ENCODE measurements at places on chromosomes 16 and 17. TPM values are rescaled to one million over a fixed set of nuclear protein-coding genes. Genes with fewer than 3 reads are reported as not detected.

CMTM2 gene
- total RNA-seq, result not detected

KRT20 gene
- not detected for total RNA-seq

- no peak for DNase-seq
These were observed 6.8 kb downstream of the SCARF1 start for GRCh38 chr17:1638624-1639300.

DNA sequence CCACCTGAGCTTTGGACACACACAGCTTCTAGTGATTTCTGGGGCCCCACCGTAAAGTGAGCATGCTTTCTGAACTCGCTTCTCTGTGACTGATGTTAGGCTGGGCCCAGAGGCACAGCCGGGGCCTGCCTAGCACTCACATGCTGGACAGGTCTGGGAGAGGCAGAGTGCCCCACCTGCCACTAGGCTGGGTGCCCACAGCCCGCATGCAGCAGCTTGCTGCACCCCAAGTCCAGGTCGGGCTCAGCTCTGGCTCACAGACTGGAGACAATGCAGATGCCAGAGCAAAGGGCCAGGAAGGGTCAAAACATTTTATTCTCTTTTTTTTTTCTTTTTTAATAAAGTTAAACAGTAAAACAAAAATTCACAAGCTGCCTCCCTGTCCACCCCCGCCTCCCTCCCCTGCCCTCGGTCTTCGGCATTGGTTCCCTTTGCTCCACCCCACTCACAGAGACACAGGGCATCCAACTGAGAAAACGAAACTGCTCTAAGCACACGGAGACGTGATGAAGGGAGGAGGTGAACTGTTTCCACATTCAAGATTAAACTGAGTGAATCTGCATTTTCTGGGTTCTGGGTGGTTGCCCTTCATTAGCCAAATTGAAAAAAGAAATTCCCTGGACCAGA, 9.7 kb downstream of the CNP start:
- DNase-seq, result no peak

DNA sequence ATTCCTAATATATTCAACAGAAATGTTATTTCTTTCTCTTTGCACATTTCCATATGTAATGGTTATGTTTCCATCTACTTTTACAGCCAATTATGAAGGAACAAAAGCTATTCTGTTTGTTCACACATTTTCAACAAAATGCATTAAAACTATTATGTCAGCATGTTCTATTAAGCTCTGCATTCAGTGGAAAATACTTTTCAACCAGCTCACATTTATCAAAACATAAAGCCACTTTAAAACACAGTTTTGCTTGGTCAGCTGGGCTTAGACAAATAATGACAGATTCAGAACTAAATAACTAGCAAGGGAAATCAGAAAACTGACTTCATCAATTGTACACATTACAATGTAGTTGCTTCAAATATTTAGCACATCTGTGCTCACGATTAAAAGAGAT, 6.9 kb downstream of the SALL1 start:
- DNase-seq, result no peak

DNA sequence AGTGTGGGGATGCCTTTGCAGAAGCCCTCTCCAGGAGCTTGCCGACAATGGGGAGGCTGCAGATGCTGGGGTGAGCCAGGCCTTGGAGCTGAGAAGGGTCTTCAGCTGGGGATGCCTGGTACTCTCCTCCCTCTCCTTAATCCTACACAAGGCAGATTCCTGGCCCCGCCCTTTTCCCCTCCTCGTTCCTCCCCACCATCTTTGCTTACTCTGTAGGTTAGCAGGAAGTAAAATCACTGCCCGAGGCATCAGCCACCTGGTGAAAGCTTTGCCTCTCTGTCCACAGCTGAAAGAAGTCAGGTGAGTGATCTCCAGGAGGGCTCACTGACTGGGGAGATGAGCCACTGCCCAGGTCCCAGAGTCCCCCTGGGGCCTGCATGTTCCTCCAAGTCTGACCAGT, 38.7 kb downstream of the NLRC5 start:
- DNase-seq, result no peak

KRT27 gene
- not detected for total RNA-seq

DNA sequence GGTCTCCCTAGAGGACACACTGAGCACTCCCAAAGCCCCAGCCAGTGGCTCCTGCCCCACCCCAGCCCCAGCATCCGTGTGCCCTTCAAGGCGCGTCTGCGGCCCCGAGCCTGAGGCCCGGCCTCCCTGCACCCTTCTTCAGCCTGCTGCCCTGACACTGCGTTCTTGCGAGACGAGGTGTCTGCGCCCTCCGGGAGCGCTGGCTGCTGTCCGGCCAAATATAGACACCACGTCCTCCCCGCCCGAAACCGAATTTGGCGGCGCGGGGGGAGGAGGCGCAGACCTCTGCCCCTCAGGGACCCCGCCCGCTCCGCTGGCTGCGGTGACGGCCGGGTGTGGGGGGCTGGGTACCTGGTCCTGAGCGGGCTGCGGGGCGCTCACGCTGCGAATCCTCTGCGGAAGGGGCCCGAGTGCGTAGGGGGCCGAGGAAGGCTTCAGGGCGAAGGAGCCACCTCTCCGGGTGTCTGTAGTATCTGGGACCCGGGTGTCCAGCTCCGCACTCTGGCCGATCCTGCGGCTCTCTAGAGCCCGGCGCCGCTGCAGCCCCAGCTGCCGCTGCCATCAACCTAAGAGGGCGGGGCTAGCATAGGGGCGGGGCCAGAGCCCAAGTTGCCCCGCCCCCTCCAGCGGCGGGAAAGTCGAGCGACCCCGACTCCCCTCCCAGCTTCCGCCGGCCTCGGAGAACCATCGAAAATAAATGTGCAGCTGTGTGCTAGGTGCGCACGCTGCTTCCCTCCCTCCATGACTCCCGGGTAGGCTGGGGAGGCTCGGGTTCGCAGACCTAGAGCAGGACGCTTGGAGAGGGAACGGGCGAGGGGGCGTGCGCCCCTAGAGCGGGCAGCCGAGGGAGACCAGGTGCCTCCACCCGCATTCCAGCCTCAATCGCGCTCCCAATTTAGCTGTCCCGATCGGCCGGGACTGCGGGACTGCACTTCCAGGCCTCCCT, at the start of gene CORO6:
Gene CORO6, minus strand, starts transcription at position 576 of the 946 bp plus-strand sequence. CDS start 1,491 bp downstream, outside the sequence.
- peak; percentile 84 for DNase-seq

NOG gene
- not detected for total RNA-seq

RNF135 gene
- total RNA-seq, result 4.1 TPM

GRCh38 chr16:85250147-85250463, 137.8 kb upstream of the CIBAR2 start:
- DNase-seq, result no peak

GRCh38 chr16:87050142-87050541, 267.1 kb downstream of the C16orf95 start:
- no peak for DNase-seq

ACSM2A gene
- not detected for total RNA-seq

DNA sequence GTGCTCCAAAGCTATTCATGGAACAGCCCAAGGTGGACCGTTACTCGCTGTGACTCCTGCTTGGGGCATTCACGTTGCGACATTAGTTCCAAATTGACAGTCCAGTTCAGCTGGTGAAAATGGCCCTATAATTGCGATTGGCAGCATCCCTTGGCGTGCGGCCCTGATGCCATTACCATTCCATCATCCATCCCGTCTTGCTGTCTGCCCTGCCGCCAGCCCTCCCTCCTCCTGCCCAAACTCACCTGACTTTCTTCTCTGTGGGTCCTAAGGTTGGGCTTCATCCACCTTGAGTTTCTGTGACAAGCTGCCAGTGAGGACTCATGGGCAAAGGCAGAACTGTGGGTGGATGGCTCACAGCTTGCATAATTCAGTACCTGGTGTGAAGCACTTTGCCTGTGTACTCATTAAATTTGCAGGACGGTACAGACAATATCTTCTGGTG, 104.6 kb downstream of the RPTOR start:
- no peak for DNase-seq

DNA sequence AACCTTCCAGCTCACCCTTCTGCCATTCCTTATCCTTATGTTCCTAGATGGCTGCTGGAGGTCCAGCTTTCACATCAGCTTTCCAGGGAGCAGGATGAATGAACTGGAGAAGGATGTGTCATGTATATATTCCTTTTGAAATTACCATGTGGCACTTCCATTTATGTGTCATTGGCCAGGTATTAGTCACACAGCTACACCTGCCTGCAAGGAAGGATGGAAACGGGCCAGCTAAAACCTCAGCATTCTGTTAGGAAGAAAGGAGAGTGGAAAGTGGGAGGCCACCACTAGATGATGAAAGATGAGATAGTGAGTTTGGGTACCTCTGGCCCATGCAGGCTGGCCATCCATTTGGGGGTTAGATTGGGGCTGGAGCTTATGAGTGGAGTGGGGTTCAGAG, 67.5 kb downstream of the KSR1 start:
- no peak for DNase-seq

DNA sequence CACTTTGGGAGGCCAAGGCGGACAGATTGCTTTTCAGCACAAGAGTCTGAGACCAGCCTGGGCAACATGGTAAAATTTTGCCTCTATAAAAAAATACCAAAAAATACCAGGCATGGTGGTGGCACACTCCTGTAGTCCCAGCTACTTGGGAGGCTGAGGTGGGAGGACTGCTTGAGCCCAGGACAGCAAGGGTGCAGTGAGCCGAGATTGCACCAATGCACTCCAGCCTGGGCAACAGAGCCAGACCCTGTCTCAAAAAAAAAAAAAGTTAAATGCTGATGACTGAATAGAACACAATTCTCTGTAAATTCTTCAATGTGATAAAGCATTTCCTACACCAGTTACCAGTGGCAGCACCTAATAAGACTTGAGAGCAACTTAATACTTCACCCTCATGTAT, 65.7 kb downstream of the KANSL1 start:
- no peak for DNase-seq

GRCh38 chr16:31134625-31135534, 647 bp downstream of the PRSS8 start:
- DNase-seq, result no peak

- DNase-seq, result no peak
These were observed 59.1 kb downstream of the PRMT7 start for GRCh38 chr16:68369697-68370580.

DNA sequence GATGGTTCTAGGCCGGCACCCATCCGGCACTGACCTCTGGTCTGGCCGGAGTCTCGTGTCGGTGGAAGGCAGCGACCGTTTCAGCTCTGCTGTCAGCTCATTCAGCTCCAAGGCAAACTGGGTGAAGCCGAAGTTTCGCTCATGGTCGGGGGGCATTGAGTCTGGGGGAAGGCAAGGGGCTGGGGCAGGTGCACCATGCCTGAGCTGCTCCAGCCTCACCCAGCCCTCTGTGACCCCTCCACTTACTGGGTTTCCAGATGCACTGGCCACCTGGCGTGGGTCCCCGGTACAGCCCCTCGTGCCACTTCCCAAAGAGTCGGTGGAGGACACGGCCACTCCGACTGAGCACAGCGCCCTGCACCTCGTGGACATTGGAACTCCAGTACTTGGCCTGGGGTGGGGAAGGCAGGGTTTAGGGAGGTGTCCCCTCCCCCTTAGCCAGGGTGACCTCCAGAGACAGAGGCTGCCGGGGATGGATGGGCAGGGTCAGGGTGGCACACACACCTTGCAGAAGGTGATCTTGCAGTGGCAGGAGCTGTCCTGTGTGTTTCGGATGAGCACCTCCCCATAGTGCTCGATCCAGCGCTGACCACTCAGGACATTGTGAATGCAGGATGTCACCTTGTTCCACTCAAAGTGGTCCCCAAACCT, 12.6 kb downstream of the OSBPL7 start:
- no peak for DNase-seq

DNA sequence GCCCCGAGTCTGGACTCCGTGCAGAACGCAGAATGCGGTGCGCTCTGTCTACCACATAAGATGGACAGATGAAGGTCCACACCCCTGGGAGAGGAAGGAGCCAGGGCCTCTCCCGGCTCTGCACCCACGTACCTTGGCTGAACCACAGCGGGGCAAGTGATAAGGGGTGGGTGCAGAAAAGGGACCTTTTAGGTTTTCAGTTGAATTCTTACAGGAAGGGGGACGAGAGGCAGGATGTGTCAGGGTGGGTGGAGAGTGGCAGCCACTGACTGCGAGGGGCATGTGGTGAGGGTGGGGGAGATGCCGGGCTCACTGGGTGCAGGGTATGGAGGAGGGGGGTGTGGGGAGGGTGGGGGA, 372 bp downstream of the CD300A start:
- no peak for DNase-seq

ABCC1 gene
- total RNA-seq, result 14.4 TPM

GRCh38 chr17:19768046-19768782, 20.1 kb upstream of the ALDH3A1 start:
- DNase-seq, result no peak

- DNase-seq, result no peak
These were observed 401.6 kb upstream of the CDH11 start for GRCh38 chr16:65523283-65523944.

DNA sequence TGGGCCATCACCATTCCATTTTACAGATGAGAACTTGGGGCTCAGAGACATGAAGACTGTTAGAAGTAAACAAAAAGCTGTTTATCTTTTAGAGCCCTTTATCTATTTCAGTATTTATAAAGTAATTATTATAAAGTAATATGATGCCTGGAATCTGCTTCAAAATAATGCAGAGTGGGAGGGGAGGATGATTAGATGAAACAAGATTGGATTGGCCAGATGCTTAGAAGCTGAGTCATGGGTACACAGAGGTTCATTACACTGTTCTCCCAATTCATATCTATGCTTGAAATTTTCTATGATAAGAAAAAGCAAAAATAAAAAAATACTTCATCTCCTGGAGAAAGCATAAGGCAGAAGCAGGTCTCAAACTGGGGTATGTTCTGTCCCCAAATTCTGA, 29.4 kb downstream of the TOM1L2 start:
- DNase-seq, result no peak

DNA sequence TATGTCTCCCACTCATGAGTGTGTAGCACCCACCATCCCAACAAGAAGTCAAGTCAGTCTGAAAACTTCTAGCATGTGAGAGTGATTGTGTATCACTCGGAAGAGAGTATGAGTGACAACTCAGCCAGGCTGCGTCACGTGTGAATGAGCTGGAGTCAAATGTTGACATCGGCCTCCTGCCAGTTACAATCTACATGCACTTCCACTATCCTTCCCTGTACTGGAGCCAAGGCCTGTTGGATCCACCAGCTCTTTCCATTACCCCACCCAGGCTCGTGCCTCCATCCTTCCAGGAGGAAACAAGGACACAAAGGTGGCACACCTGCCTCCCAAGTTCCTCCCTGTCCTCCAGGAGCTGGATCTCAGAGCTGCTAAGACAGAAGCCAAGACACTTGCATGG, 64.5 kb downstream of the ASIC2 start:
- DNase-seq, result peak; percentile 14

SOX15 gene
- total RNA-seq, result 1.5 TPM

GRCh38 chr16:21126518-21126917, 24.1 kb downstream of the DNAH3 start:
- DNase-seq, result no peak

- DNase-seq, result no peak
These were observed 46.0 kb downstream of the YWHAE start for GRCh38 chr17:1354030-1354429.

DNA sequence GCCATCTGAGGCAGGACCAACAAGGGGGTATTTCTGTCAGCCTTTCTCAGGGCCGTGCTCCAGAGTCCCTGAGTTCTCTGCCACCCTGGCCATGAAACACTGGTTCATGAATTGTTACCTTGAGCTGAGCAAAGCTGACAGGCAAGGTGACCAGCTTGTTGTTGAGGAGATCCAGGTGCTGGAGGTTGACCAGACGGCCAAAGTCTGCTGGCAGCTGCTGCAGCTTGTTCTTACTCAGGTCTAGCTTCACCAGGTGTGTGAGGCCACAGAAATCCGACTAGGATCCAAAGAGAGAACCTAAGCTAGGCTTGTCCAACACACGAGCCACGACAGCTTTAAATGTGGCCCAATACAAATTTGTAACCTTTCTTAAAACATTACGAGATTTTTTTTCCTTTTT, 4.7 kb downstream of the LRRC59 start:
- no peak for DNase-seq

TEKT1 gene
- not detected for total RNA-seq

GRCh38 chr17:39667262-39667944, 850 bp upstream of the PNMT start:
- peak; percentile 76 for DNase-seq

EFCAB3 gene
- not detected for total RNA-seq

OR3A2 gene
- total RNA-seq, result not detected

MPO gene
- total RNA-seq, result 2.8 TPM

Measured in heart left ventricle (tissue), 16 donors.